ENCODE measurements at places on chromosomes 3 and 15.

- no peak for DNase-seq
These were observed 51.3 kb downstream of the TIPARP start for GRCh38 chr3:156725682-156726081.

- DNase-seq: no peak
These were observed 807.1 kb downstream of the EDEM1 start for GRCh38 chr3:5994651-5995050.

GRCh38 chr3:154143873-154144272 lies 22.7 kb downstream of the ARHGEF26 start:
- DNase-seq: no peak

DNA sequence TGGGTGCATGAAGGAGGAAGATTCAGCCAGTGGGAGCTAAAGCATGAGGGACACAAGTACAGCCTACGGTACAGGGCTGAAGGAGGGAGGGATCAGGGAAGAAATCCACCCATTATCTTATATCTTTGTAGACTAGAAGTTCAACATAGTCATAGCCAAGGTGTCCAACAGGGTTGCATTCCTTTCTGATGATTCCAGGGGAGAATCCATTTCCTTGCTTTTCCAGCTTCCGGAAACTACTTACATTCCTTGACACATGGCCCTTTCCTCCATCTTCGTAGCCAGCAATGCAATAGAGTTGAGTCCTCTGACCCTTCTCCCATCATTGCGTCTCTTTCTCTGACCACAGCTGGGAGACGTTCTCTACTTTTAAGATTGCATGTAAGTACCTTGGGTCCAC lies 471.0 kb upstream of the SEMA6D start:
- no peak for DNase-seq

GRCh38 chr3:196162679-196163078 lies 48.5 kb downstream of the ZDHHC19 start:
- DNase-seq: no peak

GRCh38 chr3:2024713-2025112 lies 74.0 kb upstream of the CNTN4 start:
- DNase-seq: no peak

DNA sequence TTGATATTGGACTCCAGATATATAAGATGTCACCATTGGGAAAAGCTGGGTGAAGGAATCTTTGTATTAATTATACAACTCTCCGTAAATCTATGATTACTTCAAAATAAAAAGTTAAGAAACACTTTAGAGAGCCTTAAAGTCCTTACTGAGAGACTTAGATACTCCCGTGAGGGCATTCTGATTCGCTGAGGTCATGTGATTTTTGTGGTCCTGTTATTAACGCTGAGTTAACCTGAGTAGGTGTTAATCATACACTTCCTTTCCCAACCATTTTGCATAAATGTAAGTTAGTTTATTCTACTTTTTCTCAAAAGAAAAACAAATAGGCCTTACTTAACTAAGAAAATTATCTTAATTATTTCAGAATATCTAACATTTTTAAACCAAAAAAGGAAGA lies 67.1 kb upstream of the LMOD3 start:
- DNase-seq: no peak

DNA sequence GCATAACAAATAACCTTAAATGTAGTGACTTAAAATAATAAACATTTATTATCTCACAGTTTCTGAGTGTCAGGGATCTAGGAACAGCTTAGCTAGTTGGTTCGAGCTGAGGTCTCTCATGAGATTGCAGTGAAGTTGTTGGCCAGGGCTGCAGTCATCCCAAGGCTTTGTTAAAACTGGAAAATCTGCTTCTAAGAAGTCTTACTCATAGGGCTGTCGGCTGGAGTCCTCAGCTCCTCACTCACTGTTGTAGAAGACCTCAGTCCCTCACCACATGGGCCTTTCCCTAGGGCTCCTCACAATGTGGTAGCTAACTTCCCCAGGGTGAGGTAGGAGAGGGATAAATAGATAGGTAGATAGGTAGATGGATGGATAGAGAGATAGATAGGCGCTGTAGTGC lies 20.8 kb upstream of the SLC7A14 start:
- no peak for DNase-seq

- peak; percentile 48 for DNase-seq
These were observed at the start of gene SH3GL3 for GRCh38 chr15:83446904-83447709. Gene SH3GL3, plus strand, starts transcription at chr15:83447341. Its CDS starts 193 bp downstream, at chr15:83447534.

DNA sequence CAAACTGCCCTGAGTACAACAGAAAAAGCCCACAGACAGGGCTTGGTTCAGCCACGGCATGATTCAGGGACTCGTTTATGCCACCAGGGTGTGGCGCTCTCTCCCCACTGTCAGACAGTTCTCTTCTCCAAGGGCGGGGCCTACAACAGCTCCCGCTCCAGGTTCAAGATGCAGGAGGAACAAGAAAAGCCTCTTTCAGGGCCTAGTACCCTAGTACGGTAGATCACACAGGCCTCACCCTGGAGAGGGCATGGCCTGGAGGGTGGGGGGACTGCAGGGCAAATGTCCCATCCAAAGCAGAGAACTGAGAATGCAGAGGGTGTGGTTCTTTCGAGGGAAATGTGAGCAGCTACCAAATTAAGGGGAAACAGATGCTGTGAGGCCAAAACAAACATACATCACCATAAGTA lies 12.0 kb downstream of the MESD start:
- DNase-seq: no peak

GRCh38 chr3:55721716-55722484 lies 234.8 kb upstream of the WNT5A start:
- DNase-seq: no peak

DNA sequence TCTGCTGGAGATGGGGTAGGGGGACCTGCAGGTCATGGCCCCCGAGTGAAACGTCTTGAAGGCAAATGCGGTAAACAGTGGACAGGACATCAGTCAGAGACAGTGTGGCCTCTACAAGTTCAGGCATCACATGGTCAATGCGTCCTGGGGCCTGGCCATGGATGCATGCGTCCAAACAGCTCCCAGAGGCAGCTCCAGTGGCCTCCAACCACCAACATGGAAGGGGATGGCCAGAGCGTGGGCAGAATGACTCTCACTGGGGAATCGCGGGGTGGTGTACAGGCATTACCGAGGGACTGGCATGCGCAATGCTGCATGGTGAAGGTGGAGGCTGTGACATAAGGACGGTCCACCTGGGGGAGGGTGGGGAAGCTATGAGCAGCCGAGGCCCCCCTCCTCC lies 35.6 kb upstream of the IQSEC1 start:
- no peak for DNase-seq

GRCh38 chr3:130645261-130645660 lies 101.4 kb downstream of the PIK3R4 start:
- DNase-seq: no peak

DNA sequence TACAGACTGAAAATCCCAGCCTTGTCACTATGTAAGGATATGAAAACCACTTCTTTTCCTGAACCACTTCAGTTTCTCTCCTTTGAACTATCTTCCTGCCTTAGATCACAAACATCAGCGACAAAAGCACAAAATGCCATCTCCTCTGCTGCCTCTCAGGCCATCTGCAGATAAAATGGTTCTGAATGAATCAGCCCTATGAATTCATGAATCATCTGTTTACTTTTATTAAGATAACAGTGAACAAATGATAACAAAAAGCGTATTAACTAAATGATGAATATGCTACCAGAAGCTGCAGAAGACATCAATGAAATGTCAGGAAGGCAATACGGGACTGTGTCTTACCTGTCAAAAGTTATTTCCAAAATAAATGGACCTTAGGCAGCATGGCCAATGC lies 928.1 kb downstream of the ROBO1 start:
- DNase-seq: no peak

DNA sequence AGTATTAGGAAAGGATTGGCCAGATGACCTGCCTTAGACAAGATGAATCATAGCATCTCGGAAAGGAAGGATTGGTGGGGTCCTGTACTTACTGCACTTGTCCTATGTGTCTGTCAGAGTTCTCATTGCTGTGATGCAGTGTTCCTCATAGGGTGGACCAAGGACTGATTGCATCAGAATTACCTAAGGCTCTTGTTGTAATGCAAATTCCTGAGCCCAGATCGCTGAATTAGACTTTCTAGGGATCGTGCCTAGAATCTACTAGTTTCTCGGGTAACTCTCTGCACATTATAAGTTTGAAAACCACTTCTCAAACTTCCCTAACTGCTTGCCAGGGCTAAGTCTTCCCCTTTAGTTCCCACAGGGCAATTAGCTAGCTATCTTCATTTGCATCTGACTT lies 74.9 kb upstream of the SKOR1 start:
- no peak for DNase-seq

GRCh38 chr3:30098243-30098642 lies 508.2 kb upstream of the TGFBR2 start:
- no peak for DNase-seq

DNA sequence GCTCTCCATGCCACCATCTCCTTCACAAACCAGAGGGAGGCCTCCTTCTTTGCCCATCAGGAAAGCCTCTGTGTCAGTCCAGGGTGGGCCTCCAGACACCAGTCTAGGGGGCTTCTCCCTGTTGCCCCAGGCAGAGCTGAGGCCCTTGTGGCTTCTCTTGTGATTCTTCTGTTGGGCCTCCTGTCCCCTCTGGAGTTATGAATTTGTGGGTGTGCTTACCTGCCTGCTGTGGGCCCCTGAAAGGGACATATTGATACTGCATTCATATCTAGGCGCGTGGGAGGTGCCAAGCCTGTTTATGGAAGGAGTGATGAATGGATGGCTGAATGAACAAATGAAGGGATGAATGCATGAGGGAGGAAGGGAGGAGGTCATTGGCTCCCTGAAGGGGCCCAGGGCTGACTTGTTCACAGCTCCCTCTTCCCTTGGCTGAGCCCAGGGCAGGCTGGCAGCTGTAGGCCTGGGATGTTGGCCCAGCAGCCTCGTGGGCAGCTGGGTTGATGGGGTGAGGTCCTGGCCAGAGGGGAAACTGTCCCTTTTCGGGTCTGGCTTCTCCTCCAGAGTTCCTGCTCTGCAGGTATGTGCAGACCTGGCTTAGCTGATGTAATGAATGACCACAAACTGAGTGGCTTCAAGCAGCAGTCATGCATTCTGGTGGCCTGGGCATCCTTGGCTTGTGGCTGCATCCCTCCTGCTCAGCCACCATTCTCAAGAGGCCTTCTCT lies 195.4 kb downstream of the GOLGA6L6 start:
- no peak for DNase-seq

DNA sequence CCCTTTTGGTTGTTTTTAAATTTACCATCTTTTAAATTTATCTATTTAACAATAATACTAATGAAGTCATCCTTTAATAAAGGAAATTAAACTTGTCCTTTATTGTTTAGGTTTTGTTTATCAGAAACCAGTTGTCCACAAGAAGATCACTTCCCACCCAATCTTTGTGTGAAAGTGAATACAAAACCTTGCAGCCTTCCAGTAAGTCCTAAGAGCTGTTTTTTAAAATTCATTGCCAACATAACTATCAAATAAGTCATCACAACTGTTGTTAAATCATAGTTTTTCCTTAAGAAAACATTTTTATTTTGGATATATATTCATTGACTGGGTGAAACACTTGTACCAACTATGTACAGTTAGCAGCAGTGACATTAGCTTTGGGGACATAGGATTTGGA lies 59.4 kb downstream of the CALML4 start:
- DNase-seq: no peak

DNA sequence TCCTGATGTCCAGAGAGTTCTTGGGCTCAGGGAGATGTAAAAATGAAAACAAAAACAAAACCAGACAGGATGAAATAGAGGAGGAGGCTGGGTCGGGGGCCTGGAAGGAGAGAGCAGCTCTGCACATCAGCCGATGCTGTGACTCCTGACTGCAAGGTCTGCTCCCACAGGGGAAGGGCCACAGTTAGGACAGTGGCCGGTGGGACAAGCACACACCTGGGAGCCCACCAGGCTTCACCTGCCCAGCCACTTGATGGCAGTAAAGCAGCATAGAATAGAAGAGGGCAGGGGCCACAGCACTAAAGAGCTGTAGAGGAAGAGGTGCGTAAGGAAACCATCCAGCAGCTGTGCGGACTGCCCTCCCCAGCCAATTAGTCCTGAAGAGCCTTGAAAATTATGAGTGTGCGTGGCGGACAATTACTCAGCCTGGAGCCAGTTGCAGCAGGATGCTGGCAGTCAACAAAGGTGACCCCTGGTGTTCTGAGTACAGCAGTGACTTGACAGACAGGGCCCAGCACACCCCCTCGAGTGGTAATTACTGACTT lies 29.8 kb downstream of the ALS2CL start:
- DNase-seq: no peak

DNA sequence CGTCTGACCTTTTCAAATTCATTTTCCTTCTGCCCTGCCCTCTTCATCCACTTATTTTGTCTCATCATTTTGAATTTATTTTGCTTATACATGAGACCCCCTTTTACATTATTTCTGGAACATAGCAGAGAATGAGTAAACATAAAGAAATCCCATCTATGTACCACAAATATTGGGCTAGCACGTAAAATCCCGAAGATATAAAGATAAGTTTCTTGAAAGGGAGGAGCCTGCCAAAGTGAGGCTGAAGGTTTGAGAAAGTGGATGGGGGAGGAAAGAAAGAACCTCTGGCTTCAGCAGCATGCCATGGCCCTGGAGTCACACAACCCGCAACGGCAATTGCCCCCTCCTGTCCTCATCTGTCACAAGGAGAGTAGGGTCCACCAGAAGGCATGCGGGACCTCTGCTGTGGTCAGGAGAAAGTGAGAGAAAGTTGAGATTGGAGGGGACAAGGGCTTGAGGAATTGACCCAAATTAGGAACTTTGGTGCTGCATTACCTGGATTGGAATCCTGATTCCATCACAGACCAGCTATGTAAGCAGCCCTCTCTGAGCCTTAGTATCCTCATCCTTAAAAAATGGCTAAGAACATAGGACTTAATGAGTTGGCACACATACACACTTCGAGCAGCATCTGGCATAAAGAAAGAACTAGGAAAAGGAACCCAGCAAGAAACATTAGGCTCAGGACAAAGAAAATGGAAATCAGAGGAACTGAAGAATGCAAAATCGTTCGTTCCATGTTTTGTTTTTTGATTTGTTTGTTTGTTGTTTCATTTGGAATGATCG lies 53.7 kb upstream of the GYG1 start:
- DNase-seq: no peak

DNA sequence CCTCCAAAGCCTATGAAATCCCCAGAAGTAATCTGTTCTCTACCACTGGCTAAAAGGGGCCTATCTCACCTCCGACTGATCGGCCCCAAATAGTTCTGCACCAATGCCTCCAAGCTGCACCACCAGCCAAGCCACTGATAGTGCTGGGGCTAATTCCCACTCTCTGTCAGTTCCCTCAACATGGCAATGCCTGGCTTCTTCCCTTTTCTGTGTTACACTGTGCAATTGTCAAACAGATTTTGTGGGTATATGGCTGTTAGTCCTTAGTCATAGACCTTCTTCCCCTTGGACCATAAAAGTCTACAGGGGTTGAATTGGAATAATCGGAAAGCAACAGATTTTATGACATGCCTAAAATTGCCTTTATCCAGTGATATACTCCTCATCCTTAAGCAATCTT lies 9.3 kb upstream of the UBE2E2 start:
- no peak for DNase-seq

DNA sequence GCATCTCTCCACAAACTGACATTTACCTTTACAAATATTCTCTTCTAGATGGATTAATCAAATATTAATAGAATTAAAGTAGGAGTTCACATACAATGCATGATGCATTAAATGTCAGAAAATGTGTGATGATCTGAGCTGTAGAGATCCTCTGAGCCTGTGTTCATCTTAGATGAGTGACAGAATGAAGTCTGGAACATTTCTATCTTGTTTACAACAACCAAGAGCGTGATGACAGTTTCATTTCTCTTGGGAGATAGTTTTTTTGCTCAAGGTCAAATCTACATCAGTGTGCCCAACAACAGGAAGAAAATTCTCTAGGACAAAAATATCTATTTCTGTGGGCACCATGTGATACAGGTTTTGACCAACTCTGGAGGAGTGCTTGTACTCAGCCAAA lies 211.9 kb downstream of the MYRIP start:
- no peak for DNase-seq
